ENCODE measurements at places on chromosomes 4 and X.

GRCh38 chr4:109319684-109320083, 17.2 kb upstream of the COL25A1 start:
- DNase-seq = no peak

GRCh38 chr4:38387348-38387747, 276.7 kb upstream of the KLF3 start:
- peak; percentile 0 for DNase-seq

DNA sequence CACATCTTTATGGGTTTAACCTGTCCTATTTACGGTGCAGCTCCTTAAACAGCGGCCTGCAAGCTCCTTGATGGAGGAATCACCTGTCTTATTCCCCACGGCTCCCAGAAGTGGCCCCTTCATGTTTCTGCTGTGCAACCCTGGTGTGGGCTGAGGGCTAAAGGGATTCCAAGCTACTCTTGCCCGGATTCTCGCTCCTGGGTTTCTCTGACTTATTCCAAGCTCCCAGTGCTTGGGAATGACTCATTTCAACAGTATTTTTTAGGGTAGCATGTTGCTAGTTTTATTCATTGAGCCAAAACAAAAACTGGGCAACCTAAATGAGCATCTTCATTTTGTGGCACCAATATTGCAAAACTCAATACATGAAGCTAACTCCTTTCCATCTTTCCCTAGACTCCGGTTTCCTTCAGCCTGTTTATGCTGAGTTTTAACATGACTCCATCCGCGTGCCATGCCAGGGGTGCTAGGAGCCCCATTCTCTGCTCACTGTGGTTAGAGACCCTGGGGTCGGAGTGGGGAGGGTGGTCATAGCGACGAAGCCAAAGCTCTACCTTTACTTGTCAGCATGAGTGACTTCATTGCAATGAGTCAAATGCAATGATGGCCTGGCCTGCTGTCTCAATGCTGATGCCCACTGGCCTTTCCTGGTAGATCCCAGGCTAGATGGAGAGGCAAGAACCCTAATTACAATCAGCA, 349.7 kb downstream of the NR3C2 start:
- DNase-seq = no peak

GRCh38 chr4:152591396-152591795, 55.5 kb upstream of the FBXW7 start:
- peak; percentile 42 for DNase-seq

DNA sequence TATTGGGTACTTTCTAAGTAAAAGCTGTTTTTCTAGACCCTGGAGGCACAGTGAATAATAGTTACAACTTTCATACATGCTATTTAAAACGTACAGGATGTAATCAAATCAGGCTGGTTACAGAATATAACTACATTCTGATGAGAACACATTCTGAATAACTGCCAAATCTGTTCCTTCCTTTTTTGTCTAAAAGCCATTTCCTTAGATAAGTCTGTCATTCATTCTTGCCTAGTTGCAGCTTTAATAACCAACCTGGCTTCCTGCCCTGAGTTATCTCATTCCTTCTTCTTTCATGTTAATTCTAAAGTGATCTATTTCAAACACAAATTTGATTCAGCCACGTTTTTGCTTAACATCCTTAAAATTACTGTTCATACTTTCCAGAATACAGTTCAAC, 189.7 kb upstream of the ITM2A start:
- no peak for DNase-seq

DNA sequence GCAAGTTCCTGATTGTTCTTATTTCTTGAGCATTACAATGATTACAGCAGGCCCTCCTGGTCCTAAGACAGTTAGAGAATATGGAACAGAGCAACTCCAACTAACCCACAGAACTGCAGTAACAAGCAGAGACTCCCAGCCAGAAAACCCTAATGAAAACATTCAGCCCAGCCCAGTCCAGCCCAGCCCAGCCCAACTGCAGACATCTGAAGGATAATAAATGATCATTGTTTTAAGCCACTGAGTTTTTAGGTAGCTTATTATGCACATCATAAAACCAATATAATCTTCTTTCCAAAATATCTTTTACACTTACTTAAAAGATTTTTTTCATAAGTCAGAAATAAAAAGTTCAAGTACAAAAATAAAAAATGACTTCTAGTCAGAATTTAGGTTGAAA, 51.3 kb downstream of the SPOCK3 start:
- DNase-seq = no peak

GRCh38 chrX:41946235-41946634, 22.9 kb upstream of the CASK start:
- DNase-seq = no peak

DNA sequence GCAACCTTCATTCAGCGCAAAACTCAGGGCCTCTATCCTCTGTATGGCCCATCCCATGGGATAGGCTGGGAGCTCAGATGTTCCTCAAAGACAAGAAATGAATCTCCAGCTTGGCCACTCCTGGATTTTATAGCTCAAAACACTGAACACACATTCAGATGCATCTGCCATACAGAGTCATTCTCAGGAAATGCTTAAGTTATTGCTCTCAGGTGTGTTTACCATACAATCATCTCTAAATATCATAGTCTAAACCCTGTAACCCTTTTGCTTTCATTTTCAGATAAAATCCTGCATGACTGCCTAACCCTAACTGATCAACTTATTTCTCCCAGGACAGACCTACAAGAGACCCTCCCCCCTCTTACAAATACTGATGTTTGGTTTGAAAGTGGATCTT, 140.9 kb upstream of the FMR1 start:
- no peak for DNase-seq
